ENCODE measurements at places on chromosomes 2 and 18. TPM values are rescaled to one million over a fixed set of nuclear protein-coding genes. Genes with fewer than 3 reads are reported as not detected.

Gene RGPD8
- 22.5 TPM for total RNA-seq

Gene CABYR
- total RNA-seq: 4.8 TPM

Gene SERPINB11
- total RNA-seq: not detected

Gene CNTNAP5
- total RNA-seq: not detected

Gene QPCT
- total RNA-seq: 17.5 TPM
